GM20000 (cell line): ENCODE measurements at places on chromosomes 5 and 9.

GRCh38 chr5:62284946-62285891 lies 20.8 kb upstream of the KIF2A start:
- no peak for DNase-seq

DNA sequence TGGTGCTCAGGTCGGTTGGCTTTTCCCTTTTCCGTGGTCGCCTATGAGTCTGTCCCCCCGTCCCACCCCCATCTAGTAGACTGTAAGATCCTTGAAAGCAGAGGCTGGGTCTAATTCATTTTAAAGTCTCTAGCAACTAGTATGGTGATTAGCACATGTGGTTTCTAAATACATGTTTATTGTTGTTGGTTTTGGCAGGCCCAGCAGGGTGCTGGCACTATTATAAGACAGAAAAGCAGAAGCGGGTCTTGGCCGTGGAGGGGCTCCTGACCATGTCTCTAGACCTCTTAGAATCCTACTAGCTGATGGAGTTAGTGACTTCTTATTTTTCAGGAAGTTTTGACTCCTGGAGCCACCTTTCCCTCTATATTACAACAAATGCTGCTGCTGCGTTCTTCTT lies 61.5 kb upstream of the TNFSF8 start:
- DNase-seq: no peak

DNA sequence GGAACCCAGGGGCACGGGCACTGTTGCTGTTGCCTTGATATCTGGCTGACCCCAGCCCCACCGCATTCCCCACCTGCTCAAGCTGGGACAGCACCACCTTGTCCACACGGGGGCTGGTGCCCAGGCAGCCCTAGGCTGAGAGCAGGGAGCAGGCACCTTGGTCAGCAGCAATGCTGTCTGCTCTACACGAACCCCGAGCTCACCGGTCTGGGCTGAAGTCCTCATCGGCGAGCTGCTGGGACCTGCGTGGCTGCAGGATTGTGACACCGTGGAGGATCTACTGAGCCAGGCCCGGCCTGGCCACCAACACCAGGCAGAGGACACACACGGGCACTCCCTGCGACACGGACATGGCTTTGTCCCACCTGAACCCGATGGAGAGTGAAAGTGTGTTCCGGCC lies 78.1 kb downstream of the KCNT1 start:
- DNase-seq: no peak

DNA sequence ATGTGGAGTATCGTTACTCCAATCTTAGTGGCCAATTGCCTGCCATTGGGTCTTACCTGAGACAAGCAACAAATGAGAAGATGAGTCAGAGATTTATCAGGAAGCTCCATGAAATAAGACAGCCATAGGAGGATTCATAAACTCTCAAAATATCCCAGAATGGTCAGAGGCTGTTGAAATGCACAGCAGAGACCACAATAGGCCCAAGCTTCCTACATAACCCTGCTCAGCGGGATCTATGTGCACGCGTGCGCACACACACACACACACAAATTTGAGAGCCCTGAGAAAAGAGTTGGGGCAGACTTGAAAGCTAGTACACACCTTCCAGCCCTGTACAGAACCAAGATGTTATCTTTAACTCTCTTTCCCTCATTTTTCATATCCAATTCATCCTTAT lies 9.8 kb downstream of the UIMC1 start:
- no peak for DNase-seq

- no peak for DNase-seq
Observed at GRCh38 chr5:149240354-149240998, 31.2 kb upstream of the AFAP1L1 start.

- no peak for DNase-seq
Observed at GRCh38 chr5:91976451-91976850, 593.3 kb upstream of the ARRDC3 start.

- no peak for DNase-seq
Observed at GRCh38 chr9:114806526-114806900, 674 bp upstream of the TNFSF15 start.

DNA sequence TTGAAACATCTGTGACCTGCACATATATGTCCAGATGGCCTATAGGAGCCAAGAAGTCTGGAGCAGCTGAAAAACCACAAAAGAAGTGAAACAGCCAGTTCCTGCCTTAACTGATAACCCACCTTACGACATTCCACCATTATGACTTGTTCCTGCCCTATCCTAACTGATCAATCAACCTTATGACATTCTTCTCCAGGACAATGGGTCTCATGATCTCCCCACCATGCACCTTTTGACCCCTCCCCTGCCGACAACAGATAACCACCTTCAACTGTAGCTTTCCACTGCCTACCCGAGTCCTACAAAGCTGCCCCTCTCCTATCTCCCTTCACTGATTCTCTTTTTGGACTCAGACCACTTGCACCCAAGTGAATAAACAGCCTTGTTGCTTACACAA lies 233.8 kb downstream of the CCDC171 start:
- no peak for DNase-seq

DNA sequence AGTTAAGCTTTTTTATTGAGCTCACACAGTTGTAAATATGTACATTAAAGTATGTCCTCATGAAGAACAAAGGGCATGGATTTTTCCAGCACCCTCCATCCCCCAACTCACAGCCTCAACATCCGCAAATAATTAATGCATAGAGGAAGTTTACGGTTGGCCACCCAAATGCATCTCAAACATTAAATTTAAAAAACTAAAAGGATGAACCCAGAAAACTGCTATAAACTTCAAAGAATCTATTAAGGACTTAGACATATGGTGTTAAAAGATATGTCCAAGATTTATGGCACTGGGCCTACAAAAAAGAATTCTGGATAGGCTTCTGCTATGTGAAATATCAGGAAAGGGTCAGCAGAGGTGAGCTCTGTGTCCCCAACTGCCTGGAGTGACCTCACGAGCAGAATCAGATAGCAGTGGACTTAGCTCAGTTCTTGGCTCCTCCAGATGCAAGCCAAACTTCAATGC lies 54.0 kb upstream of the TNC start:
- DNase-seq: no peak

- no peak for DNase-seq
Observed at GRCh38 chr5:108271127-108271526, 110.8 kb downstream of the FBXL17 start.

DNA sequence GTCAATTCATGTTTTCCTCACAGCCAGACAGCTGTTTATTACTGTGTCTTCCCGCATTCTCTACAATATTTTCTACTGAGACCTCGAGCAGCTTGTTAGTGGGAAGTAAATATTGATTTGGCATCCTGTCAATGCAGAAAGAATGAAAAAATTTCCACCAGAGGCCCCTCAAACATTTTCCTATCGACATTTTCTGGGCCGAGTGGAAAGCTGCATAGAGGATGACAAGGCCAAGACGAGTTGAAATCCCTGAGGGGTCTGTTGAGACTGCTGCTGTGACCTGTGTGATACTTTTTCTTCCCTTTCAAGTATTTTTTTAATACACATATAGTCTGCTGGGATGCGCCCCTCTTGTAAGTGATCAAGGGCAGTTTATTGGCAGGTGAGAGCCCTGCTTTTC lies 91.4 kb upstream of the SH3GL2 start:
- no peak for DNase-seq

- DNase-seq: no peak
Observed at GRCh38 chr5:78724061-78724460, 75.5 kb upstream of the LHFPL2 start.

GRCh38 chr5:151384106-151384505 lies 36.7 kb upstream of the SLC36A2 start:
- no peak for DNase-seq

DNA sequence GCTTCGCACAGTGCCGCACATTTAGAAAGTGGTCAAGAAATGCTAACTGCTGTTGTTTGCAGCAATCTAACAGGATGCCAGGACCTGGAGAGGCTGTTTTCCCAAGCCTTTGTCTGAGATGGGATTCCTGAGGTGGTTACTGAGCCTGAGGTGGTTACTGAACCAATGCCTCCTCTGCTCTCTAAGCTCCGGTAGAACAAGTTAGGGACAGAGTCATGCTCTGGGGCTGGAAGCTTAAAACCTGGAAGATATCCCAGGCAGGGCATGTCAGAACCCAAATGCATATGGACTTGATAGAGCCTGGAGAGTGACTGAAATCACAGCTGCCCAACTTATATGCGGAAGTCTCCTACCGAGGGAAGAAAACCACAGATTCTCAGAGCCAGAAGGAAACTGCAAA lies 46.5 kb upstream of the FAT2 start:
- DNase-seq: no peak

DNA sequence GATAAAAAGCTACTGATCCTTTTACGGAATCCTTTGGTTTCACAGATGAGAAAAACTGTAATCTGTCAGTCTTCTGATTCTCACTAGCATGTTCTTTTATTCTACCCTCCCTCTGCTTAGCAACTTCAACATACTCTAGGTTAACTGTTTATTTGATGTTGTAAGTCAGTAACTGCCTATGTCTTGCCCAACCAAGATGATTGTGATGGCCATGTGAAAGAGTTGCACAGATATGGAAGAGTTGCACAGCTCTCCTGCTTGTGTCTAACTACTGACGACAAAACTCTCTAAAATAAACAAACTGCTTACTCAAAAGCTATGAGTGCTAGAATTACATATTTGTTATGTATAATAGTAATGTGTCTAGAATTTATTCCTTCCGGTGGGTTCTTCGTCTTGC lies 227.3 kb upstream of the DAB2 start:
- no peak for DNase-seq

DNA sequence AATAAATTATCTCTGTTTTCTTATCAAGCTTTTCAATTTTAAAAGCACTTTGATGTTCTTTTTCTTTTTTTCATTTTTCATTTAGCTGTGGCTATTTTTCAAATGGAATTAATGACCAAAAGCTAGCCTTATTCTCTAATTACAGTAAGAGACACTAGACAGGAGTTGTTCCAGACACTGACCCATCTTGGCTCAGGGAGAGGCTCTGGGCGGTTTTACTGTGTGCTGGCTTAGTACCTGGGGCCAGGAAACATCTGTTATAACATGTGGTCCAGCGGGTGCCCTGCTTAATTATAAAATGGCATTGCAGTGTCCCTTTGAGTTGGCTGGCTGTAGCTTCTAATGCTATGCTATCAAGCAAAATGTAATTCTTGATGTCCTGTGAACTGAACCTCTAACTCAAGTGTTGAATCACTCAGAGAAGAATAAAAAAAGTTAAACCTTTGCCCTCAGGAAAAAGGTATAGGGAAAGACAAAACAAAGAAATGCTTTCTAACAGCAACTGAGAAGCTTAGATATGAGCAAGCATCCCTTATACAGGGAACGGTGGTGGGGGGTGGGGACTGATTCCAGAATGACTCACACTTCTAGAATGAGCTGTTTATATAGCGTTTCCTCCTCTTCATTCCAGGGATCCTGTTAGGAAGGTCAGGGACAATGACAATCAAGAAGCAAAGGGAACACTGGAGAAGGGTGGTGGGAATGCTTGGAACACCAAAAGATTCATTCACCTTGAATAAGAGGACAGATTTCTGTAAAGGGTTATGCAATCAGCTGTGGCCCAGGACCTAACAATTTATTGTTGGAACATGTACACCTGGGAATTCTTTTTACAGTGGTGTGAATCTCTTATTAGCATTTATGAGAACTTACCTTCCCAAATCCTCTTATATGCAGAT lies 58.7 kb upstream of the NFIB start:
- DNase-seq: no peak

GRCh38 chr5:36957953-36958537 lies 81.5 kb downstream of the NIPBL start:
- no peak for DNase-seq

GRCh38 chr5:21085791-21086190 lies 1097.8 kb upstream of the CDH18 start:
- no peak for DNase-seq

GRCh38 chr9:101787891-101788290 lies 49.4 kb upstream of the GRIN3A start:
- no peak for DNase-seq

DNA sequence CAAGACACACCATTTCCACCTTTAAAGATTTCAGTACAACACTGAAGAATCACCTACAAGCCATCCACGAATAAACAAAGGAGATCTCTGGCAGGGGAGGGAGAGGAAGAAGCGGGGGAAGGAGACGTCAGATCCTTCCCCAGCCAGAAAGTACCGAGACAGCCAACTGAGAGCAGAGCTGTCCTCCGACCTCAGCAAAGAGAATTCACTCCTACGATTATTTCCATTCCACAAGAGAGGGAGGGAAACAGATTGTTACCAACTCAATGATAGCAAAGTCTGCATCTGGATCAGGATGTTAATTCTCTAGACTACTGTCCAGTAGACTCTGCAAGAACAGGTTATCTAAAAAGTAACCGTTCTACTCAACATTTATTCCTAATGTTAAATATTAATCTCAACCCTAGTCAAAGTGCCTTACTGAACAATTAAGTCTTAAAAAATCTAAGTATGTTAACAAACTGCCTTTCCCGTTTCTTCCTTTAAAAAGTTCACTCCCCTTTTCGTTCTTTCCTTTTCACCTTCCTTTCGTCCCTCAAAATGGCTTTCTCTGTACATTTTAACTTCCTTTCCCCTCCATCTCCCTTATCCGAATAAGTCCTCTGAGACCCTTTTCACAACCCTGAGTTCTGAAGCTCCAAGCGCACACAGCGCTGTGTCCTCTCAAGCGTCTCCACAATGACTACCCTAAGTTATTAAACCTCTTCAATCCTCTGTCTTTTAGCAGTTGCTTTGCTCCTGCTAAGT lies 1.4 kb downstream of the CHD1 start:
- peak; percentile 66 for DNase-seq

- no peak for DNase-seq
Observed at GRCh38 chr9:97774673-97775072, 77.5 kb upstream of the XPA start.

DNA sequence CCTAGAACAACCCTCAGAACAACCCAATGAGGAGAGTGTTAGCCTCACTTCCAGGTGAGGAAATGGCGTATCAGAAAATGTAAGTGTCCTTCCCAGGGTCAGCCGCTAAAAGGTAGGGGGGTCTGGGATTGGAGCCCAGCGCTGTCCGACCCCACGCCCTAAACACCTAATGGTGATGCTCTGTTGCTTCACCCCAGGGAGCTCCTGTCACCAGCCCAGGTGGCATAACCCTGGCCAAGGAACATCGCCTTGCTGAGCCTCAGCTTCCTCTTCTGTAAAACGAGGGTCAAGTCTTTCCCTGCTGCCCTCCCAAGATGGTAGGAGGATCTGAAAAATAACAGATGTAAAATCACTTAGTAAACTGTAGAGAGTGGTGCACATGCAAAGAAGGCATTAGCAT lies 132.5 kb downstream of the PAX5 start:
- no peak for DNase-seq

GRCh38 chr5:129930221-129930620 lies 26.0 kb downstream of the CHSY3 start:
- DNase-seq: no peak

DNA sequence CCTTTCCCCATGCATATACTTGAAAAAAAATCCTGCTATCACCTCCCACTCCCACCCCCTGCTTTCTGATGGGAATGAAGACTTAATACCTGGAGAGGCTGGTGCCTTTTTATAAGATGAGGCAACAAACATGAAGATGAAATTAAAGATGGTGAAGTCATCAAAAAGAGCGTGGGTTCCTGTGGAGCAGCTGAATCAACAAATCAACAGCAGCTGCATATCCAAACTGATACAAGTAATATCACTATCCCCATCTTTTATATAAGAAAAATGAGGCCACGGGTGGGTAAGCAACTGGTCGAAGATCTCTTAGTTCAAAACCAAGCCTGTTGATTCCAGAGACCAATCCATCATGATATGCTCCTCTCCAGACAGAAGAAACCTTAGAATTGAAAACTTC lies 268.5 kb downstream of the ENC1 start:
- no peak for DNase-seq

- no peak for DNase-seq
Observed at GRCh38 chr9:108489567-108489966, 366.2 kb downstream of the ACTL7B start.

GRCh38 chr5:131022811-131023497 lies 142.1 kb downstream of the HINT1 start:
- DNase-seq: no peak

GRCh38 chr5:154590093-154590724 lies 112.2 kb upstream of the HAND1 start:
- no peak for DNase-seq
